Right cardiac atrium (tissue), 5 donors: ENCODE measurements at places on chromosomes 7 and 10.

GRCh38 chr10:33632432-33632831, 298.0 kb upstream of the NRP1 start:
- no peak for DNase-seq

- no peak for DNase-seq
These were observed 37.9 kb downstream of the SORCS1 start for GRCh38 chr10:107126512-107127065.

DNA sequence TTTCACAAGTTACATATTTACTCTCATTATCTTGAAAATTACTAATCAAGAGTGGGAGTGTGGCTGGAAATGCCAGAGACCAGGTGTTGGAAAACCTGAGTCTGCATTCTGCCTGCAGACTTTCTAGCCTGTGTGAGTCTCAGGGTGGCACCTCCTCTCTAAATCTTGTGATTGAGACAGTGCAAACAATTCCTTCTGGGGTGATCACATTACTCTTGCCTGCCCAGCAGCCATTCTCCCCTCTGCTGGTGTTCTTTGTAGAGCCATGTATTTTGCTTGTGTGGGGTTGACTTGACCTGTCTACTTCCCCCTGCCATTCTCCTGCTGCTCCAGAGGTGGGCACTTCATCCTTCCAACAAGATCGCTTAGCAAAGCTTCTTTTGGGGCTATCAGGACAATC, 101.1 kb downstream of the RAPGEF5 start:
- DNase-seq: no peak

- no peak for DNase-seq
These were observed 817.5 kb downstream of the NRG3 start for GRCh38 chr10:82692458-82692857.

- DNase-seq: no peak
These were observed 583.9 kb downstream of the NXPH1 start for GRCh38 chr7:9017286-9017685.

DNA sequence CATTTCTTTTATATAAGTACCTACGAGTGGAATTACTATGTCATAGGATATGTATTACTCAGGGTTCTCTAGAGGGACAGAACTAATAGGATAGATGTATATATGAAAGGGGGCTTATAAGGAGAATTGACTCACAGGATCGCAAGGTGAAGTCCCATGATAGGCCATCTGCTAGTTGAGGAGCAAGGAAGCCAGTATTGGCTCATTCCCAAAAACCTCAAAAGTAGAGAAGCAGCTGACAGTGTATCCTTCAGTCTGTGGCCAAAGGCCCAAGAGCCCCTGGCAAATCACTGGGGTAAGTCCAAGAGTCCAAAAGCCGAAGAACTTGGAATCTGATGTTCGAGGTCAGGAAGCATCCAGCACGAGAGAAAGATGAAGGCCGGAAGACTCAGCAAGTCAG, 59.8 kb downstream of the GALNT17 start:
- no peak for DNase-seq

GRCh38 chr10:133072196-133072595, 15.5 kb upstream of the ADGRA1 start:
- peak; percentile 42 for DNase-seq

- peak; percentile 79 for DNase-seq
These were observed 339.8 kb downstream of the FRMD4A start for GRCh38 chr10:13990946-13991345.

GRCh38 chr10:816958-817357, 114.5 kb downstream of the LARP4B start:
- peak; percentile 68 for DNase-seq

GRCh38 chr7:28036696-28037095, 143.9 kb downstream of the JAZF1 start:
- no peak for DNase-seq

DNA sequence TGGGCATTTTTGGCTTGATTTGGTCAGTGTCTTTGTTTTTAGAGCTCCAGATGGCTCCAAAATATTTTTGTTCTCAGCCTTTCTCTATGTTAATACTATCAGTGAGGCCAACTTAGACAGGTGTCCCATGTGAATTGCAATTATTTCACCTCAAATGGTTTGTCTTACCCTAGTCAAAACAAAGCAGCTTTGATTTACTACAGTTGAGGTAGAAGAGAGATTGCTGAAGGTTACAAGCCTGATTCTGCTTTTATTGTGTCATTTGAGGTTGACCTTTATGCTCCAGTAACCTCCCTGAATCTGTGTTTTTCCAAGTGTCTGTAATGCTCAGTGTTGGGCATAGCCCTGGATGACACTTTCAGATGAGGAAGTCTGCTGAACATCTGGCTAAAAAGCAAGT, 882.9 kb downstream of the NRG3 start:
- no peak for DNase-seq

DNA sequence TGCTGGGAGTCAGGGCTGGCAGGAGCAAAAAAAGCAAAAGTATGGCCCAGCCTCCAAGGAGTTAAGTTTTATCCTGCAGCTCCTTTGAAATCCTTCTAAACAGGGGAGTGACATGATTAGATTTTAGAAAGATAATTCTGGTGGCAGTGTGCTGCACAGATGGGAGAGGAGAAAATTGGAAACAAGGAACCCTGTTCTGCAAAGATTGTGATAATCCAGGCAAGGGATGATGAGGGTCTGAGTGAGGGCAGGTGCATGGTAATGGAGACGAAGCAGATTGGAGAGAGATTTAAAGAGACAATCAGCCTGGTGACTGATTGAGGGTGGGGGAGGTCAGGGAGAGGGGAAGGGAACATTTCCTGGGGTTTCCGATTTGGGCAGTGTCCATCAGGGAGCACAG, 444.7 kb upstream of the PODXL start:
- DNase-seq: no peak
